ENCODE measurements at places on chromosomes 2 and 18.
A peak's percentile ranks its signal among the peaks of the same experiment; 100 is the strongest.

DNA sequence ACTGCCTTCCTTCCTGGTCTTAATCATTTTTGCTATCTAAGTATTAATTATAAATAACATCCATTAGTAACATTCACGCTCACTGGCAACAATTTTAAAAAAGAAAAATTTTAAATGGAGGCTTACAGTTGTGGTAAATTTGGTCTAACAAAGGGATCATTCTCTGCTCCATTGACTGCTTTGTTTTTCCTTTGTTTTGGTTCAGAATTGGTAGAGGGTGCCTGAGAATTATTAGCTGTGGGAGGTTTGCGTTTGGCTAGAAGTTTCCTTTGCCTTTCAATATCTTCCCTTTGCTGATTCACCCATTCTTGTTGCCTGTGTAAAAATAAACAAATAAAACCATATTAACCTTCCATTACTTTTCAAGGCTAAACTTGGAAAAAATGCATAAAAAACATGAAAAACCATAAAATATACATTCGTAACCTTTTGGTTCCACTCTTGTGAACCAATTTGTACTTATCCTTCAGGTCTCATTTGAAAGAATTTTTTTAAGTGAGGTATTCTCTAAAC, 114.6 kb downstream of the TLK1 start:
- DNase-seq = no peak

DNA sequence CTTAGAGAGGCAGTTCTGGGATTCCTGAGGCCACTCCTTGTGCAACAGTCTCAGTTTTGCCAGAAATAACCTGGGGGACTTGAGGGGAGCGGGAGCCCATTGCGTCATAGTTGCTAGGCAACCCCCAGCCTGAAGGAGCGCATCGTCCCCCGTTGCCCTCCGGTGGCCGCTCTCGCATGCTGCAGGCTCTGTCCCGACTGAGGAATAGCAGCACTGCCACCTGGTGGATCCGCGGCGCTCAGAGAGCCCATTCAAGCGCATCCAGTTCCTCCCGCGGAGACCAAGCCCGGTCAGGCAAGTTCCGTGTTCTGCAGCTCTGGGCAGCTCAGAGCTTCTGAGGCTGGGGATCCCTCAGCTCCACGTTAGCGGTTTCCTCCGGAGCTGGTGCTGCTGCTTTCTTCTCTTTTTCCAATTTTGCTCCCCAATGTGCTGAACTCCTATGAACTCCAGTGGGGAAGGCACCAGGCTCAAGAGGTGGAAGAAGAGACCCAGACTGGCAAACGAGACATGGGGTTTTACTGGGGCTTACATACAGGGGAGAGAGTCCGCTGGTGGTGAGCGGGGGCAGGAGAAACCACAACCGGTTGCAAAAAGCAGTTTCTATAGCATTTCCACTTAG, 15.1 kb downstream of the SLC4A3 start:
- peak; percentile 72 for DNase-seq

DNA sequence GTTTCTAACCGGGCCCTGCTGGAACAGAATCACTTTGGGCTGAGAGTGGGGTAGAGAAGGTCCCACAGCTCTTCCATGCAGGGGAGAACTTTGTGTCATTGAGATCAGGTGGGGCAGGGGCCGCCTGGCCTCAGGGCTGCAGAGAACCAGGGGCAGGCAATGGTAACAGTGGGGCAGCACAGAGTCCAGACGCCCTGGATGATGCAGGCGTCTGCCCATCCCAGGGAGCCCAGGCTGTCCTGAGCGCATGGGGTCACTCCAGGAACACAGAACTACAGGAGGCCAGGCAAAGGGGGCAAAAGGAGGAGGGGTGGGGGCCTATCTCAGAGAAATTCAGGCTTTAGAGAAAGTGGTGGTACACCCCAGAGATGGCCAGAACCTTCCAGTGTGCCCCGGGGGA, 121.3 kb downstream of the NDUFA10 start:
- DNase-seq = no peak

- no peak for DNase-seq
Observed at GRCh38 chr2:221571551-221572218, 419 bp downstream of the EPHA4 start.

Data from substantia nigra (tissue), 51 donors.